SW480 (cell line): ENCODE measurements at places on chromosomes 2 and 18.

DNA sequence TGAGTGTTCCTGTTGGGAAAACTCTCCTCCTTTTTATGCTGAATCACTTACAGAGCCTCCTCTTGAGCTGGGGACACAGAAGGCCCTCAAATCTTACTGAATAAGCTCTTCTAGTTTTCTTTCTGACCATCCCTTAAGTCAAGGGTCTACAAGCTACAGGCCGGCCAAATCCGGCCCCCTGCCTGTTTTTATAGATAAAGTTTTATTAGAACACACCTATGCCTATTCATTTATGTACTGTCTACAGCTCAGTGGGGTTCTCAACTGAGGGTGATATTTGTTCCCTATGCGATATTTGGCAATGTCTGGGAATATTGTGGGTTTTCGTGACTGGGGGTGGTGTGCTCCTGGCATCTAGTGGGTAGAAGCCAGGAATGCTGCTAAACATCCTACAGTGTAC lies 14.0 kb downstream of the CDC42EP3 start:
- no peak for DNase-seq

DNA sequence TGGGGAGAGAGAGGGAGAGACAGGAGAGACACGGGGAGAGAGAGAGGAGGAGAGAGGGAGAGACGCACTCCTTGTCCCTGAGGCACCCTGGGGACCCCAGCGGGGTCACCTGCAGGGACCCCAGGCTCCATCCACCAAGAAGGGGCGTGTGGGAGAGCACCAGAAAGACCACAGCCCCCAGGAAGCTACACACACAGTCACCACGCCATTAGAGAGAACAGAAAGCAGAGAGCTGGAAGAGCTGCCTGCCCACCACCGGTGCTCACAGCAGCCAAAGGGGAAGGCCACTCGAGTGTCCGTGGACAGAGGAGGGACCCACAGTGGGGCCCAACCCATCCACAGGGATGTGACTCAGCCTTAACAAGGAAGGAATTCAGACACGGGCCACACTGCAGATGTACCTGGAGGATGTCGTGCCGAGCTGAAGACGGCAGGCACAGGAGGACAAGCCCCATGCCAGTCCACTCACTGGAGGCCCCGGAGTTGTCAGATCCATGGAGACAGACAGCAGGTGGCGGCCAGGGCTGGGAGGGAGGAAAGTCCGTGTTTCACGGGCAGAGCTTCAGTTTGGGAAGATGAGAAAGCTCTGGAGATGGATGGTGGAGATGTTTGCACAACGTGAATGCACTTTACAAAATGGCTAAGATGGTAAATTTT lies 11.5 kb upstream of the NFATC1 start:
- no peak for DNase-seq

DNA sequence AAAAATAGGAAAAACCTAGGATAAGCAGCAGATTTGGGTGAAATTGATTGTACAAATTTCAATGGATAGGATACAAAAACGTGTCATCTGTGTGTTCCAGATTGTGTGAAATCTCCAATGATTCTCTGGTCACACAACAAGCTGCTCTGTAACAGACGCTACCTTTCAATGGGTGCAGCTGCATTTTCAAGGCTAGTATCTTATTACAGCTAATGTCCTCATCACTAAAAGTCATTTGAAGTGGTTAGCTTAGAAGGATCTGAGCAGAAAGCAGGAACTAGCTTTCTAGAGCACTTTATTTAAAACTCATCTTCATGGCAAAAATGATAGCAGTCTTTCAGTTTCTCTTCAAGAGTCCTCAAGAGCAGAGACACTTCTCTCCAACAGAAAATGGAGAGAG lies 364.6 kb downstream of the LRP1B start:
- DNase-seq: no peak

DNA sequence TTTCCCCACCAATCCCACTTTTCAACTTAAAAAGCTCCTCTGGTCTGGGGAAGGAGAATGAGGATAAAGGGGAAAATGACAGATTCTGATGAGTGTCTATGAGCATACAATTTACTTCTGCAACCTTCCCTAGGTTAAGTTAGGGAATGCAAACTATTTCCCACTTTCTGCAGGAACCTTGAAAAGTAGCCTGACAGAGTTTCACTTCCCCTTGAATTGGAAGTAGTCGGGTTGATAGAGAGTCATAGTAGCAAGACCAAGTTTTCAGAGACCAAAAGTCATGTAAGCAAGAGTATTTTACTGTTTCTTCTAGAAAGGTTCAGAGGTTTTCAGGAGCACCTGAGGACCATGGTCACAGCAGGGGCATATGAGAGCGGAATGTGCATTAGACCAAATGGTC lies 815.1 kb downstream of the CPS1 start:
- no peak for DNase-seq

DNA sequence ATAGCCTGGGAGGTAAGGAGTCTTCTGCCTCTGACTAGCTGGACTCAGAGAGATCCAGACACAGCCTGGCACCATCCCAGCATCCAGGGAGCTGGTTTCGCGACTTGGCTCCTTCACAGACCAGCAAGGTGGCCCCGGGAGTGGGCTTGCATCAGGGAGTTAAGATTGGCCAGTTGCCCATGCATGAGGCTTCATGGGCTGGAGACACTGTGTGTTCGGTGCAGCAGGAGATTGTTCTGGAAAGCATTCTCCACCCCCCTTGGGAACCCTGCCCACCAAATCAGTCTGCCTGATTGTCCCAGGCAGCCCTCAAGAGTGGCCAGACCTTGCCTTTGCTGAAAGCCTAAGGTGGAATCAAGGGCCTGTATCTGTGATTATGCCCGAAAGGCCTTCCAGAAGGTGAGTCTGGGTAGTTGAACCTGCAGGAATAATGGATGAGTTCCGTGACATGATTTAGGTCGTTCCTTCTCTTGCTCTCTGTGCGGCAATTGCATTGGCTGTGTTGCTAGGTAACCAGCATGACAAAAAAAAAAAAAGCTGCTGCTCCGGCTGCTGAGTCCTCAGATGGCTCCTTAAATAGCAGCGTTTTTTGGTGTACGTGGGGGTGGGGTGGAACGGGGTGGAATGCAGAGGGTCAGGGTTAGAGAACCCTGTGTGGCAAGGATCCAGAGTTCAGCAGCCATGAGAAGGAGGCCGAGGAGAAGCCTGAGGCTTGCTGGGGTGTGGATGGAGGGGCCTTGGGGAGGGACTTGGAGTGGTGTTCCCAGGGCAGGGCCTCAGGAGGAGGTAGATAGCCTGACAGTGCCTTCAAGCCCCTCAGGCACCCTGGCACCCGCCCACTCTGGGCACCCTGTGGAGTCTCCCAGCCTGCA lies 93.0 kb upstream of the MCFD2 start:
- no peak for DNase-seq
